ENCODE measurements at places on chromosomes 4 and X. TPM values are rescaled to one million over a fixed set of nuclear protein-coding genes. Genes with fewer than 3 reads are reported as not detected.

DNA sequence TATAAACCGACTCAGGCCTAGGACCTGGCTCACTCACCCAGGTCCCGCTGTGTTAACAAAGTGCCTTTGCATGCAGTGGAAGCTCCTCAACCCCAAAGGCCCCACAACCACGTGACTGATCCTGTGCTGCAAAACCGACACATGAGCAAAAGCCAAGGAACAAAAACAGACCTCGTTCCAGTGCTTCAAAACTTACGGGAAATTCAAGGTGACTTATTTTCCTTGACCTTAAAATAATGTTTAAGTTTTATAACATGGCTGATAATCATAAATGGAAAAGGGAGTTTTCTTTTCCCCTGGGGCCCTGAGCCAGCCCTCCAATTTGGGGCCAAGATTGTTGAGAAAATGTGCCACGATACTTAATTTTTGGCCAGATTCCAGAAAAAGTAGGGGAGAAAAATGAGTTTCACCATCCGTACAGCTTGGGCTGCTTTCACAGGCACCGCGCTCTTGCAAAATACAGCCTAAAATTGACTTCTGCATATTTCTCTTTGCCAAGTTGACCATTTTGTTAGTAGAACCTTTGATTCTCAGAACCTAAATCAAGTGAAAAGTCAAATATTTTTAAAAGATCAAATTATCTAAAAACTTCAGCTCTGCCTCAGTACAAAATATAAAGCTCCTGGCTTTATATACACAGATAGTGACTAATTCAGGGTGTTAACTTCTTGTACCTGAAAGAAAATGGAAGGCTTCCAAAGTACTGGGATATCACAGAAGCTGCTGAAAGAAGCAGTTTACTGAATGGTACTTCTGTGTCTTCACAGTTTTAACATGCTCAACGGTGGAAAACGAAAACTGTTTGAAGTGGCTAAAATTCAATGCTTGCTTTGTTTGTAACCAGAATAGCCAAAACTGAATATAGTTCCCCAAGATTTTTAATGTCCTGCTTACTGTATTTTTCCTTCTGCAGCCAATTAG lies 93.8 kb downstream of the APBB2 start:
- no peaks in the 10 kb centered on the region for H3K27me3 ChIP-seq
- no peaks in the 10 kb centered on the region for H3K36me3 ChIP-seq
- H3K27ac ChIP-seq = peak overlapping the region; percentile 25

- no peak for DNase-seq
- H3K4me3 ChIP-seq = no peak overlapping the region
- no peak overlapping the region for H3K27ac ChIP-seq
- peaks cover 19% of the 10 kb centered on the region for H3K27me3 ChIP-seq
Observed at GRCh38 chrX:39823424-39823823, 274.3 kb downstream of the BCOR start.

DNA sequence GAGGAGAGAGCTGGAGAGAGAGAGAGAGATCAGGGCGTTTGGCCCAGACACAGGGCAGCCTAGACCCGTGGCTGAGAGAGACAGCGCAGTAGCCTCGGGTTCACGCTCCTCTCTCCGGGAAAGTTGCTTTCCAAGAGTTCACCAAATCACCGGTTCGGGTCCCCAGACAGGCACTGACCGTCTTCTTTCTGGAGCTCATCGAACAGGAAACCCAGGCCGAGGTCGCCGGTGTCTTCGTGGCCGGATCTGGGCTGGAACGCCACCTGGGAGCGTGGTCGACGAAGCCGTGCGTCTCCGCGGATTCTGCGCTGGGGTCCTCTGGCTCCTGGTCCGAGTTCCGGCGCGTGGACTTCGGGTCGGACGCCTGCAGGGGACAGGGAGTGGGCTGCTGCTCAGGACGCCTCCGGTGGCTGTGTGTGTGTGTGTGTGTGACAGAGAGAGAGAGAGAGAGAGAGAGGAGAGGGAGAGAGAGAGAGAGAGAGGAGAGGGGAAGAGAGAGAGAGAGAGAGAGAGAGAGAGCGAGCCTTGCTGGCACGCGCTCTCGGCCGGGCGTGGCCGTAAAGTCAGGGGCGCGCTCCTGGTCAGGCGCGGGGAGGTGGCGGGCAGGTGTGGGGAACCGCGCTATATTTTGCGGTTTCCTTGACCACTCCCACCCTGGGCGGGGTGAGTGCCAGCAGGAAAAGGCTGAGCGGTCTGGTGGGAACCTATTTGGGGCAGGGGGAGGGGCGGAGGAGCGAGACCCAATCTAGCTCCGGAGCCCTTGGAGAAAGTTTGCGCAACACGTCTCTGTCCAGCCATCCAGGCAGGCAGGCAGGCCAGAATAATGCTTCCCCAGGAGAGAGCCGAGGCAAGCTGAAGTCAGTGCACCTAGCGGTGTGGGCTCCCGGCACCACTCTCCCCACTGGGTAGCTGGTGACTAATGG lies 62.1 kb downstream of the RHOXF2B start:
- H3K36me3 ChIP-seq = no peaks in the 10 kb centered on the region
- DNase-seq = peak; percentile 18
- no peak overlapping the region for H3K4me3 ChIP-seq
- H3K4me1 ChIP-seq = no peaks in the 10 kb centered on the region

DNA sequence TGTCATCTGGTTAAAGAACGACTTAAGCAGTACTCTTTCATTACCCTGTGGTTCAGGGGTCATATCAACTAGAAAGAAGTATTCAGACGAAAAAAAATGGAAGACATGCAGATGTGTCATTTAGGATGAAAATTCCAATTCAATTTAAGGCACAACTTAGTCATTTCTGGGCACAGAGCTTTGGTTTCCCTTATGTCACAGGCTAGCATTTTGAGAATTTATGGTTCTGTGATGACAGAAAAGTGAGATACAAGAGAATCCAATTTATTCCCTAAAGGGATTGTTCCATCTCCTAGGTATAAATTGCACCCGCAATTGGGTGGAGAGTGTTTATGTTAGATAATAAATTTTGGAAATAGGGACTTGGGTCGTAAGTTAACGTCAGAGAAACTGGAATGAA lies 306.6 kb downstream of the STK32B start:
- no peaks in the 10 kb centered on the region for H3K36me3 ChIP-seq
- no peak overlapping the region for H3K4me3 ChIP-seq
- H3K27ac ChIP-seq = no peak overlapping the region
- no peaks in the 10 kb centered on the region for H3K4me1 ChIP-seq
- no peak for DNase-seq

DNA sequence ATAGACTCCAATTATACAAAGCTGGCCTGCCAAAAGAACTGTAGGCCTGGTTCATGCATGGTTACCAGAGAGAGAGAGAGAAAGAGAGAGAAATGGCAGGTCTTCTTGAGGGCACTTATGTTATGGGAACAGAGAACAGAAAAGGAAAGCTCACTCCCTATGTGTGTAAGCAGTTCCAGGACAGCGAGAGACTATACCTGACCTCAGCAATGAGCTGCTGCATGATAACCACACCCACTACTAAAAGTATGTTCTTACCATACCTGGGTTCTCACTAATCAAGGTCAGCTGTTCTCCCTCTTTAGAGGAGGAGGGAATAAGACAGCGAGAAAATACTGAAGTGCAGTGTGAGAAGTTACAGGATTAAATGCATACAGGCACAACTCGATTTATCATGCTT lies 583.3 kb downstream of the GBA3 start:
- H3K4me3 ChIP-seq = no peak overlapping the region
- H3K36me3 ChIP-seq = no peaks in the 10 kb centered on the region
- H3K27ac ChIP-seq = no peak overlapping the region
- DNase-seq = no peak
- no peaks in the 10 kb centered on the region for H3K4me1 ChIP-seq

Gene DGKK
- total RNA-seq = 0.36 TPM

DNA sequence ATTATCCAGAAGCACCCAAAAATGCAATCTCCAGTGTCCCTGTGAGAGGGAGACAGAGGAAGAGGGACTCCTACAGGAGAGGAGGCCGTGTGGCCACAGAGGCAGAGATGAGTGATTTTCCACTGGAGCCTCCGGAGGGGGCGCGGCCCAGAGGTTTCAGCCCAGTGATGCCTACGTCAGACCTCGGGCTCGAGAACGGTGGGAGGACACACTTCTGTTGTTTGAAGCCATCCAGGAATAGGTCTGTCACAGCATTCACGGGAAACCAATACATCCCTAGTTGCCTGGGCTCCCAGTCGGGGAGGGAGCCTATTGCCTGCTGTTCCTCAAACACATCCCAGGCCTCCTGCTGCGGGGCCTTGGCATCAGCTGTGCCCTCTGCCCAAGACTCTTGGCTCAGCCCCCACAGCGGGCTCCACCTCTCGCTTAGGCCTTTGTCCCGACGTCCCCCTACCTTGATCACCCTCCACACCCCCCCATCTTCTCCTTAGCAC lies 39.2 kb upstream of the HMX1 start:
- no peaks in the 10 kb centered on the region for H3K36me3 ChIP-seq
- DNase-seq = no peak
- H3K4me3 ChIP-seq = no peak overlapping the region

Gene RAB33A
- 2.8 TPM for total RNA-seq

Gene HS6ST2
- 18.5 TPM for total RNA-seq

DNA sequence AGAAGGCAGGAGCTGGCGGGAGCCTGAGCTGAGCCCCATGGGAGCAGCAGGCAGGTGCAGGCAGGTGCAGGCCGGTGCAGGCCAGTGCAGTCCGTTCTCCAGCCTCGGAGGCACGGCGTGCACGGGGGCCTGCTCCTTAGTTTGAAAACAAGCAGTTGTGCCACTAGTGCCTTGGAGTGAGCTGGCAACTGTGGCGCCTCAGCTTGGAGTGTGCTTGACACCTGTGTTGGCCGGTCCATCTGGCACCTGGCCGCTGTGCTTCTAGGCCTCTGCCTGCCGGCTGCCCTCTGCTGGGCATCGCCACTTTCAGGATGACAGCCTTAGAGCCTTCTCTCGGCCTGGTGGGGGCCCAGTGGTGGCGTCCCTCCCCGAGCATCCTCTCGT lies 47.9 kb downstream of the RGS12 start:
- H3K4me3 ChIP-seq = no peak overlapping the region
- no peaks in the 10 kb centered on the region for H3K36me3 ChIP-seq
- no peak for DNase-seq
- H3K27ac ChIP-seq = no peak overlapping the region

- no peaks in the 10 kb centered on the region for H3K36me3 ChIP-seq
- H3K4me1 ChIP-seq = no peaks in the 10 kb centered on the region
- no peak overlapping the region for H3K27ac ChIP-seq
- DNase-seq = no peak
- no peaks in the 10 kb centered on the region for H3K27me3 ChIP-seq
Observed at GRCh38 chr4:119489305-119489704, 139.3 kb downstream of the PDE5A start.

DNA sequence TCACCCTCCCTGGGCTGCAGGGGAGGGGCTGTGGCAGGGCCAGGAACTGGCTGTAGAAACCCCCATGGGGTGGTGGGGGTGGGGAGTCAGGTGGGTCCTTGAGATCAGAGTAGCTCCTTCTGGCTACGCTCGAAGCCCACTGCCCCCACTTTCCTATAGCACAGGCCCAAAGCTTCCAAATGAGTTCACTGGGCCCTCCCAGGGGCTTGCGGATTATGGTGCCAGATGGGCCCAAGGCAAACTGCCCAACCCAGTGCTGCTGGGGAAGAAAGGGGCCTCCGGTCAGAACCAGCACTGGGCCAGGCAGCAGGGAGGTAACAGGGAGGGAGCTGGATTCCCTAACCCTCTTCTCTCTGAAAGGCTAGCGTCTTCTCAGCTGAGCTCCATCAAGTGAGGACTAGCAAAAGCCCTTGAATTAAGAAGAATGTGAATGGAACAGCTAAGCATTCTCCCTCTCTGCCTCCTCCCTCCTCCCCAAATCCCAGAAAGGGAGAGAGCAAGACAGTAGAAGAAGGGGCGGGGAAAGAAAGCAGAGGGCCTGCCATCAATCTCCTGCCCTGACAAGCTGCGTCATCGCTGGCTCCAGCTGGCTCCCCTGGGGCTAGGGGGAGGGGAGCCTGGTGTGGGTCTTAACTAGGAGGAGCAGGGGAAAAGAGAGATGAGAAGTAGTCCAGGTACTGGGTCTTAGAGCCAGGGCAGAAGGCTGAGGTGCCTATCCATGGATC lies 34.7 kb downstream of the FRMPD3 start:
- H3K4me1 ChIP-seq = no peaks in the 10 kb centered on the region
- no peaks in the 10 kb centered on the region for H3K27me3 ChIP-seq
- no peak overlapping the region for H3K4me3 ChIP-seq
- no peak overlapping the region for H3K27ac ChIP-seq
- H3K36me3 ChIP-seq = no peaks in the 10 kb centered on the region

GRCh38 chr4:103422467-103423219 lies 224.5 kb upstream of the CENPE start:
- DNase-seq = no peak
- no peak overlapping the region for H3K27ac ChIP-seq

GRCh38 chr4:87807402-87807801 lies 8.0 kb downstream of the IBSP start:
- H3K27ac ChIP-seq = no peak overlapping the region
- H3K27me3 ChIP-seq = no peaks in the 10 kb centered on the region
- no peaks in the 10 kb centered on the region for H3K36me3 ChIP-seq
- H3K4me3 ChIP-seq = no peak overlapping the region
- DNase-seq = no peak

Gene BEX4
- total RNA-seq = 75.6 TPM

DNA sequence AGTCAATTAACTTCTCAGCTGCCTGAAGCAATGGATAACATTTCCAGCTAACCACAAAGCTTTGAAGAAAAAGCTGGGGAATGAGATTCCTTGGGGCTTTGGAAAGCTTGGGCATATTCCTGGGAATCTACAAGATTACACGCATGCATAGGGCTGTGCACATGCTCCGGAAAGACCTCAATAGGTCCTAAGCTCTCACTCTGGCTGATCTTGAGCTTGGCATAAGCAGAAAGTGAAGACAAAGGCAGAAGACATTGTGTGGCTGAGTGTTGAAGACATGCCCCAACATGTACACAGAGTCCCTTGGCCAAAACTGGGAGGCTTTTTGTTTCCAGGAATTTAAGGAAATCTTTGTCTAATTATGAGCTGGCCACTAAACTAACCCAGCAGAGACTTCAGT lies 31.2 kb downstream of the ATG4A start:
- no peak for DNase-seq
- H3K27me3 ChIP-seq = no peaks in the 10 kb centered on the region
- H3K27ac ChIP-seq = no peak overlapping the region
- no peaks in the 10 kb centered on the region for H3K36me3 ChIP-seq
- H3K4me3 ChIP-seq = no peak overlapping the region
- no peaks in the 10 kb centered on the region for H3K4me1 ChIP-seq

- peak; percentile 44 for DNase-seq
- peaks cover 3% of the 10 kb centered on the region for H3K4me1 ChIP-seq
- no peaks in the 10 kb centered on the region for H3K27me3 ChIP-seq
- H3K4me3 ChIP-seq = no peak overlapping the region
- H3K27ac ChIP-seq = peak overlapping the region; percentile 14
Observed at GRCh38 chr4:81565142-81565870, 93.6 kb upstream of the RASGEF1B start.

DNA sequence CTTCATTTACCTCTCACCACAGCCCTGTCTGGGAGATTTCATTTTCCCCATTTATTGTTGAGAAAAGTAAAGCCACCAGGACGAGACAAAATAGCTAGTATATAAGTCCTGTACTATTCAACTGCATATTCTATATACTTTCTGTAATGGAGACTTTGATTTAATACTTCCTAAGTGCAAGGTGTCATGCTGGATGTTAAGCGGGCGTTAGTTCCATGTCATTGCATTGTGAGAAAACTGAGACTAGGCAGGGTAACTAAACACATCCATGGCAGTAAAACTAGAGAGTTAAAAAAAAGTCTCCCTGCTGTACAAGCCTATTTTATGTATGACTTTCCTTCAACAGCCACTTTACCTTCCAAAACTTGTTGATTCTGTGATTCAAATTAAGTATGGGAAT lies 969.6 kb downstream of the STIM2 start:
- H3K27ac ChIP-seq = no peak overlapping the region
- no peak for DNase-seq
- no peaks in the 10 kb centered on the region for H3K4me1 ChIP-seq

Data from hepatocyte (in vitro differentiated cells).